ENCODE measurements at places on chromosomes 12 and 14. TPM values are rescaled to one million over a fixed set of nuclear protein-coding genes. Genes with fewer than 3 reads are reported as not detected.

DNA sequence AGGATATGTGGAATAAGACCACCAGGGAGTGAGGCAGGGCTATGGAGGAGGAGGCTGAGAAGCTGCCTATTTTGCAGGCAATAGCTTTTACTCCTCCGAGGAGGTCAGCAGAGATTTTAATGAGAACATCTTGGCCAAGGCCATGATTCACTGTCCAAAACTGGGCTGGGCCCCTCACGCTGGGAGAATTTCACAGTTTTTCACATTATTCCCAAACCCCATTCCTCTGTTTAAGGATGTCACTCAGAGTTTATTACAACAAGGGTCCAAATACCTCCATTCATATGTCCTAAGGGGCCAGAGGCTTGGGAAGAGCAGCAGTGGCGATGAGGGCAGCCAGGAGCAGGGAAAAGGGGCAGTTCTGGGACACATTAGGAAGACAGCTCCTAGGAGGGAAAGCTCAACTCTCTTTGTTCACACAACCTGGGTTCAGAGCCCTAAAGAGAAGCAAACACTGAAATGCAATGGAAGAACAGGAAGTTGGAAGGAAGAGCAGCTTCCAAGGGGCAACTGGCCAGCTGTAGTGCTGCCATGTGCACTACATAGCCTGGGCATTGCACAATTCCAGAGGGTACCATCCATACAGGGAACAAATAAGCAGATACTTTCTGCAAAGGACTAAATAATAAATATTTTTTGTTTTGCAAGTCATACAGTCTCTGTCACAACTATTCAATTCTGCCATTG is 283.2 kb downstream of the NUAK1 start:
- no peaks in the 10 kb centered on the region for H3K27me3 ChIP-seq
- H3K4me1 ChIP-seq: no peaks in the 10 kb centered on the region
- no peaks in the 10 kb centered on the region for H3K36me3 ChIP-seq
- no peak overlapping the region for H3K27ac ChIP-seq

- H3K27ac ChIP-seq: no peak overlapping the region
- no peak overlapping the region for H3K4me3 ChIP-seq
- H3K36me3 ChIP-seq: no peaks in the 10 kb centered on the region
- no peaks in the 10 kb centered on the region for H3K4me1 ChIP-seq
Observed at GRCh38 chr14:68015356-68016254, 196.0 kb downstream of the RAD51B start.

DNA sequence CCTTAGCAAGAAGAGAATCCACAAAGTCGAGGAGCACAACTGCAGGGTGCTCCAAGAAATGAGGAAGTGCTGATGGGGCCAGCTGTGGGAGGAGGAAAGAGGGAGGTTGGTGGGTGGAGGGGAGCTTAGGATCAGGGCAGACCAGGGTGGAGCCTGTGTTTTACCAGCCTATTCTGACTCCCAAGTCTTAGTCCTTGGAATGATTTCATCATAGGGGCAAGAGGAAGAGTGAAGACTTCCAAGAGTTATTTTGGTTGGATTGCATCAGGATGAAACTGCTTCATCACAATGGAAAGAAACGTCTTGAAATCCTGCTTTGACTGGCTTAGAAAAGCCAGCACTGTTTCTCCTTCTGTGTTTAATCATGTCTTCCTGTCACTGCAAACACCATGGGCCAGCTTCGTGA is 194.0 kb downstream of the DPF3 start:
- H3K4me1 ChIP-seq: peaks cover 10% of the 10 kb centered on the region
- peaks cover 4% of the 10 kb centered on the region for H3K27me3 ChIP-seq
- H3K27ac ChIP-seq: no peak overlapping the region
- H3K36me3 ChIP-seq: no peaks in the 10 kb centered on the region
- no peak overlapping the region for H3K4me3 ChIP-seq

GRCh38 chr14:24427537-24428508 is 1.6 kb downstream of the CBLN3 start:
- no peak for DNase-seq
- H3K27ac ChIP-seq: peak overlapping the region; percentile 72
- peaks cover 53% of the 10 kb centered on the region for H3K4me1 ChIP-seq
- peaks cover 15% of the 10 kb centered on the region for H3K36me3 ChIP-seq
- no peak overlapping the region for H3K4me3 ChIP-seq

GRCh38 chr12:40560848-40561247 is 131.4 kb upstream of the CNTN1 start:
- no peak overlapping the region for H3K27ac ChIP-seq
- H3K4me3 ChIP-seq: no peak overlapping the region
- no peaks in the 10 kb centered on the region for H3K36me3 ChIP-seq
- DNase-seq: no peak

Gene VAMP1
- 73.4 TPM for total RNA-seq

Gene DYRK4
- total RNA-seq: 33.4 TPM

Gene OASL
- 28.5 TPM for total RNA-seq
